CD4-positive, alpha-beta T cell treated with Interleukin-1 beta for 1 hour (primary cell): ENCODE measurements at places on chromosomes 16 and 17.

DNA sequence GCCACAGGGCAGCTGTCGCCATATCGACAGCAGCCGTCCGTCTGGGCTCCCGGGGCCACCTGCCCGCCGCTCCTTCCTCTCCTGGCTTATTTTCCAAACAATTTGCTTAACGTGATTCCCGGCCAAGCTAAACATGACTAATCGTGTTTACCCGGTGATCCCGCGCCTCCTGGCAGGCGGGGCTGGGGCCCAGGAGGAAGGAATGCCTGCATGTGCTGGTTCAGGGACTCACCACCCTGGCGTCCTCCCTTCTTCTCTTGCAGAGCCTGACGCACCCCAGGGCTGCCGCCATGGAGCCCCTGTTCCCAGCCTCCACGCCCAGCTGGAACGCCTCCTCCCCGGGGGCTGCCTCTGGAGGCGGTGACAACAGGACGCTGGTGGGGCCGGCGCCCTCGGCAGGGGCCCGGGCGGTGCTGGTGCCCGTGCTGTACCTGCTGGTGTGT is 6.1 kb downstream of the SSTR5 start:
- DNase-seq = no peak

DNA sequence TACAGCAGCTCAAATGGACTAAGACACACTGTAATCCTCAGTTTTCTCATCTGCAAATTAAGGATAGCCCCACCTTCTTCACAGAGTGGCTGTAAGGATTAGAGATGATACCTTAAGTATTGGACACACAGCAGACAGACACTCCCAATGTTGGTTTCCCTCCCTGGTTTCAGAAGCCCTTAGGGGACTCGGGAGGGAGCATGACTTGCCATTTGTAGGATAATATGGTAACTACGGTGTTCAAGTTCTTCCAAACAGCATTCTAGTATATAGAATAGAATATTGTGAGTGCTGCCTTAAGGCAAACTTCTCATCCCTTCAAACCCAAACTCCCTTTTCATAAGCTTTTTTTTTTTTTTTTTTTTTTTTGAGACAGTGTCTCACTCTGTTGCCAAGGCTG is 101.9 kb downstream of the COPRS start:
- DNase-seq = no peak

DNA sequence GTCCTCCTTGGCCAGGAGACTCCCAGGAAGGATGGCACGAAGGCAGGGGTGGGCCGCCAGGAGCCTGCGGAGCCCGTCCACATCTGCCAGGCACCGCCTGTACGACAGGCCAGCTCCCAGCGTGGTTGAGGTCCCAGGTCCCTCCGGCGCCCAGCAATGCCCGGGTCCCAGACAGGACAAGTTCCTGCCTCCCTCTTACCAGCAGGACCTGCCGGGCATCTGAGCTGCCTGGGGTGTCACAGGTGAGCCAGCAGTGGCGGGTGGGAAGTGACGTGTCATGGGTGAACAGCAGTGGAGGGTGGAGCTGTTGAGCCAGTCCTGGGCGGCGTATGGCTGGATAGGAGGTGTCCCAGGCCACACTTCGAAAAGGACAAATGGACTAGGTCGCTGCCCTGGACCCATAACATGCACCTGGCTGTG is 15.7 kb upstream of the BAHCC1 start:
- no peak for DNase-seq

GRCh38 chr17:74339537-74340195 is 13.6 kb downstream of the KIF19 start:
- no peak for DNase-seq

- no peak for DNase-seq
These were observed 67.1 kb downstream of the ABCC1 start for GRCh38 chr16:16016388-16016964.

DNA sequence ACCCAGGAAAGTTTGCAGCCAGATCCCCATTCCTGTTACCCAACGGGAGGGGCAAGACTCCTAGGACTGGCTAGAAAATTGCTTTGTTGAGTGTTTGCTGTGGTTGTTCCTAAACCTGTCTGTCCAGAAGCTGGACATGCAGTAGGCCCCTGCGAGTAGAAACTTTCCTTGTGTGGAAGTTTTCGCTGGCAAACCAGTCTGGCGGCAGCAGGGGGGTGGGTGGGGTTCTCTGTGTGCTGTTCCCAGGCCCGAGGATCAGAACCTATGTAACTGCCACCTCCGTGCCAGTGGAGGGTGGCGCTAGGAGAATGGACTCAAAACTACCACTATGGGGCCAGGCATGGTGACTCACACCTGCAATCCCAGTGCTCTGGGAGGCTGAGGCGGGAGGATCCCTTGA is 9.2 kb downstream of the SGSM2 start:
- DNase-seq = no peak

GRCh38 chr16:8489580-8489979 is 100.7 kb downstream of the TMEM114 start:
- no peak for DNase-seq

- DNase-seq = no peak
These were observed 27.5 kb upstream of the HELZ start for GRCh38 chr17:67272312-67273047.

DNA sequence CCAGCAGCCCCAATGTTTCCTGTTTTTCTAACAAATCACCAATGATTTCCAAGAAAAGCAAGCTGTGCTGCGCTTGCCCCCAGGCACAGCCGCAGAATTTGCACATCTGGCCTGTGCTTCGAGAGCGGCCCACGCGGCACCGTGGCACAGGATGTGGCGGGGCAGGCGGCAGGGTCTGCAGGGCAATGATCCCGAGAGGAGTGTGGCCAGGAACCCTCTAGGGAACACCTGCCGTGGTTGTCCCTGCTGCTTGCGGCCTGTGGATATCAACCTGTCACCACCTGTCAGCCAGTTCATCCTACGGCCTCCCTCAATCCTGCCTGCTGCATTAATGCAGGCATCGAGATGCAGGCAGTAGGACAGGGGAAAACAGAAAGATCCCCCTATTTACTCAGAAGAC is 24.0 kb downstream of the PIK3R5 start:
- DNase-seq = peak; percentile 64

- DNase-seq = no peak
These were observed 920.9 kb upstream of the GOT2 start for GRCh38 chr16:59655031-59655430.

- DNase-seq = no peak
These were observed 41.5 kb downstream of the AIPL1 start for GRCh38 chr17:6393351-6393952.

- peak; percentile 51 for DNase-seq
These were observed at the start of gene HOXB4 for GRCh38 chr17:48577946-48578615. Gene HOXB4, minus strand, starts transcription at chr17:48578350. Its CDS starts 31 bp downstream, at chr17:48578319.

DNA sequence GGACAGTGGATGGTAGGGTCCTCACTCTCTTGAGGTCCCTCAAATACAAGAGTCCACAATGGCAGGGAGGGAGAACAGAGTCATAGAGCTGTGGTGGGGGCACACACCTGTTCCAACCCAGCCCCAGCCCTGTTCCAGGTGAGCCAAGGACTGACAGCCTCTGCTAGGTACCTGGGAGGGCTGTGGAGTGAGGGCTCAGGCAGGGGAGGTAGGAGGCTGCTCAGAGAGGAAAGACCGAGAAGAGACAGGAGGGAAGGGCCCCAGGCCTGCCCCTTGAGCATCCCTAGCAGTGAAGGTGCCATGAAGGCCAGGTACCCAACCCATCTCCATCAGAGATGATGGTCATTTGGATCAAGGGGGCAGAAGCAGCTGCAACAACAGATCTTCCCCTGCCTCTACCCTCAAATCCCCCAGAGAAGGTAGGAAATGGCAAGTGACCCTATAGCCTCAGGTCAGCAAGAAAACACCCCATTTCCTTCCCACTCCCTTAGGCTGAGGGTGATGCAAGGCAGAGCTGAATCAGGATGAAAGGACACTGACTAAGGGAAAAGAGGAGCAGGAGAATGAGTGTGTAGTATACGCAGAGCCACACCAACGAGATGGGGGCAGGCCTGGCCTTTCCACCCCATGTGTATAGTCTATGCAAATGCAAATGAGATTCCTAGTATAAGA is 28.6 kb downstream of the CD300LG start:
- no peak for DNase-seq

GRCh38 chr17:68047153-68047846 is 11.8 kb downstream of the KPNA2 start:
- no peak for DNase-seq
